ENCODE measurements at places on chromosomes 16 and 17. TPM values are rescaled to one million over a fixed set of nuclear protein-coding genes. Genes with fewer than 3 reads are reported as not detected.
A peak's percentile ranks its signal among the peaks of the same experiment; 100 is the strongest.

Gene EPOP
- 2.4 TPM for total RNA-seq

Gene PCTP
- 13.6 TPM for total RNA-seq

Gene SYT17
- 1.3 TPM for total RNA-seq

GRCh38 chr16:67528222-67528869, at the start of gene RIPOR1:
Gene RIPOR1, plus strand, starts transcription at chr16:67528829. Its CDS starts 9,618 bp downstream, at chr16:67538447.
- DNase-seq: no peak

GRCh38 chr16:17245776-17246175, 225.0 kb downstream of the XYLT1 start:
- no peak for DNase-seq

DNA sequence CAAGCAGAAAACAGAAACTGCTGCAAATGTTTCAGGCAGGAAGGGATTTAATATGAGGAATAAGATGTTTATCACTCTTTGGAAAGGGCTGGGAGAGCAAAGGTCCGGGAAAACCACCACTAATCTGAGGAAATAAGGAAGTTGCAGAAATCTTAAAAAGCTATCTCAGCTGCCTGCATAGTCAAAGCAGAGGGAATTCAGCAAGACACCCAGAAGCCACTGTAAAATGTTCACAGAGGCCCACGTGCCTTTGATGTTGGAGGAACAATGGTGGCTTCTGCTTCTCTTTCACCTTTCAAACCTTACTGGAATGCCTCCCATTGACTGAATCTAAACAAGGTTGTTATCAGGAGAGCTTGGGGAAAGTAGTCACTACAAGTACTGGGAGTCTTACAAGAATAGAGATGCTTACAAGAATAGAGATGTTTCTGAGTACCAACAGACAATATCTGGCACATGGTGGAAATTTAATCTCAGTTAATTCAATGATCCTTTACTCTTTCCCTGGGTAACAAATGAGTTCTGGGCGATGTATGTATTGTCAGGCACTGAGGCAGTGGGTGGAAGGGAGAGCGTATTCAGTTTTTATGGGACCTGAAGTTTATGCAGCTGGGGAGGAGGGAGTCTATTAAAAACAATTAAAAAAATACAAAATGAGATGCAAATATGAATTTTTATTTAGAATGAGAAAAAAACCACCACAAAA, 56.1 kb upstream of the MED13 start:
- no peak for DNase-seq

- no peak for DNase-seq
These were observed 114.1 kb downstream of the SPAG9 start for GRCh38 chr17:51006601-51007000.

DNA sequence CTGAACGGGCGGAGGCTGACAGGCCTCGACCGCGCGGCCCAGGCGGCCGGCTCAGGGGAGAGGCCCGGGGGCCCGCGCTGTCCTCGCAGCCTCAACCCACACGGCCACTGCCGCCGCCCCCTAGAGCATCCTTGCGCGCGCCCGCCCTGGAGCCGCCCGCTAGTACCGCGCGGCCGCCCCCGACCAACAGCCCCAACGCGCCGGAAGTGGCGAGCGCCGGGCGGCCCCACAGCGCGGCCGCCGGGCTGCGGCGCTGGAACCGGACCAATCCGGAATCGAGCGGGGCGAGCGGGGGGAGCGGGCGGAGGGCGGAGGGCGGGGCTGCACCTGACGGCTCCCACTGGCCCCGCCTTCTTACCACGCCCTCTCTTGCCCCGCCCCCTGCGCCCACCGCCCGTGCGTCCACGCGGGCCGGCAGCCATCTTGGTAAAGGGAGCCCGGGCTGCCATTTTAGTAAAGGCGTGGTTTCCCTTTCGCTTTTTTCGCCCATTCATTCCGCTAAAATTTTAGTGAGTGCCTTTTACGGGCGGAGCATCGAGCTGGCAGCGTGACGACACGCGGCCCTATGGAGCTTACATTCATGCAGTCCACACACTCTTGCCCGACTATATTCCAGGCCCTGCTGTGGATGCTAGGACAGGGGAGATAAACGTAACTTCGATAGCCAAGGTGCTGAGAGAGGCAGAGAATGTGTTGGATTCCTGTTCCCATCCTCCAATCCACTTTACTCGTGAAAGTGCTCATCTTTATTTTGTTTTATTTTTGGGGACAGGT, at the start of gene XPO6:
TSS of gene XPO6 (minus strand) at position 208 of the 774 bp plus-strand sequence. CDS start 597 bp downstream, outside the sequence.
- DNase-seq: peak; percentile 65

DNA sequence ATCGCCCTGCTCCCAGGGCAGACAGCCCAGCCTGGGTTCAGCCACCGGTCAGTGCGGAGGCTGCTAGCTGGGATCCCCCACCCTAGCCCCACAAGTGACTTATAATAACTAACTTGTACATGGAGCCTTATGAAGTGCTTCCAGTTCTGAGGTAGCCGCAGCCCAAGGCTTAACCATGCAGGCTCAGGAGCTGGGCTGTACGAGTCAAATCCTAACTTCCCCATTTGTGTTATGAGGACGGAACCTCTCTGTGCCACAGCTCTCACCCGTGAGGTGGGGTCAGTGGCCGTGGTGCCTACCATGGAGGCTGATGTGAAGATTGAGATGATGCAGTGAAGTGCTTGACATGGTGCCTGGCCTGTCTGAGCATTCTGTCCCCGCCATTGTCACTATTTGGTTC, 27.8 kb upstream of the GOSR2 start:
- DNase-seq: no peak

- no peak for DNase-seq
These were observed 1161.5 kb downstream of the CDH11 start for GRCh38 chr16:63960321-63960720.

DNA sequence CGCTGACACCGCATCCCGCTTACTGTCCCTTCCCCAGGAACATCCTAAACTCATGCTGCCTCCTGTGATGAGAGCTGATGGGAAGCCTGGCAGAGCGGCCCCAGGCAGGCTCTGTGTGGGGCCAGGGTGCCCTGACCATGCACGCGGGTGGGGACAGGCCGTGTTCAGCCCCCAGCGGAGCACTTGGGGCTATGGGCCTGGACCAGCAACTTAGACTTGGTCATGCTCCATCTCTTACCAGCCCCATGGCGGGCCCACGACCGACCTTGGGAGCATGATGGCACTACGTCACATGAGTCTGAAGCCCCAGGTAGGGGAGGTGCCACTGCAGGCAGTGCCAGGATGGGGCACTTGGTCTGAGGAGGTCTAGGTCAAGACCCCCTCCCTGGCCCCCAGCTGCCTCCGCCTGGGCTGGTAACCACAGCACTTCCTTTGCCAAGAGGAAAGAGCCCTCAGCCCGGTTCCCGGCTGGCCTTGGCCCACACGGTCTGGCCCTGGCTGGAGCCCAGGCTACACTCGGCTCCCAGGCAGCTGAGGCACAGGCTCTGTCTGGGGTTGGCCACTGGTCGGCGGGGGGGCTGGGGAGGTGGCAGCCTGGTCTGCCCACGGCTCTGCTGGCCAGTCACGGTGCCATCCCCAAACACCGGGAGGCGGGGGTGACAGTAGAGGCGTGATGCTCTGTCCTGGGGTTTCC, 25.7 kb downstream of the BAHCC1 start:
- no peak for DNase-seq

DNA sequence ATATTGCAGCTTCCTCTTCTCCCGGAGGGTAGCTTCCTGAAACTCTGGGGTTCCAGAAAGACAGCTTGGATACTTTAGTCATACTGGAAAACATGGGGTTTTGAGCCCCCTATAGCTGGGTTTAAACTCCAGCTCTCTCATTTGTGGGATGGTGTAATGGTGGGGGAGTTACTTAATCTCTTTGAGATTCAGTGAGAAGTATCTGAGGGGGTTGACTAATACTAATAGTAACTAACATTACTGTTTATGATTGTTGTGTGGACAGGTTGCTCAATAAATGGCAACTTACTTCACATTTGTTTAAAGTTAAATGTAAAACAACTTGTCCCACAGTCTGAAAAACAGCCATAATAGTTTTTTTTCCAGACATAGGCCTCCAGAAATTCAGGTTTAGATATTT, 5.1 kb upstream of the SUZ12 start:
- DNase-seq: peak; percentile 11

DNA sequence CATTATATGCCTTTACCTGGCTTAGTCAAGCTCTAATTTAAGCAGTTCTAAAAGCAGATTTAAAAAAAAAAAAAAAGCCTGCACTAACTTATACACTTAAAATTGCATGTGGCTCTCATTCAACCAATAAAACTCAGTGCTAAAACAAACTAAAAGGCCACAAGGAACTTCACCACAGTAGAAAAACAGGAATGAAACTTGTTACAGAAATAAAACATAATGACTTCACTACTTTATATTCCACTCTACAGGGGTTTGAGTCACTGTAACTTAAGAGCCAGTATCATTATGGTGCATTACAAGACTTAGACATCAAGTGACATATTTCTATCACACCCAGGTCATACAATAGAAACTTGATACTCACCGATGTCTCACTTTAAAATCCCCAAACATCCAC, 11.1 kb downstream of the CA10 start:
- peak; percentile 73 for DNase-seq
